ENCODE measurements at places on chromosomes 3 and 15.

DNA sequence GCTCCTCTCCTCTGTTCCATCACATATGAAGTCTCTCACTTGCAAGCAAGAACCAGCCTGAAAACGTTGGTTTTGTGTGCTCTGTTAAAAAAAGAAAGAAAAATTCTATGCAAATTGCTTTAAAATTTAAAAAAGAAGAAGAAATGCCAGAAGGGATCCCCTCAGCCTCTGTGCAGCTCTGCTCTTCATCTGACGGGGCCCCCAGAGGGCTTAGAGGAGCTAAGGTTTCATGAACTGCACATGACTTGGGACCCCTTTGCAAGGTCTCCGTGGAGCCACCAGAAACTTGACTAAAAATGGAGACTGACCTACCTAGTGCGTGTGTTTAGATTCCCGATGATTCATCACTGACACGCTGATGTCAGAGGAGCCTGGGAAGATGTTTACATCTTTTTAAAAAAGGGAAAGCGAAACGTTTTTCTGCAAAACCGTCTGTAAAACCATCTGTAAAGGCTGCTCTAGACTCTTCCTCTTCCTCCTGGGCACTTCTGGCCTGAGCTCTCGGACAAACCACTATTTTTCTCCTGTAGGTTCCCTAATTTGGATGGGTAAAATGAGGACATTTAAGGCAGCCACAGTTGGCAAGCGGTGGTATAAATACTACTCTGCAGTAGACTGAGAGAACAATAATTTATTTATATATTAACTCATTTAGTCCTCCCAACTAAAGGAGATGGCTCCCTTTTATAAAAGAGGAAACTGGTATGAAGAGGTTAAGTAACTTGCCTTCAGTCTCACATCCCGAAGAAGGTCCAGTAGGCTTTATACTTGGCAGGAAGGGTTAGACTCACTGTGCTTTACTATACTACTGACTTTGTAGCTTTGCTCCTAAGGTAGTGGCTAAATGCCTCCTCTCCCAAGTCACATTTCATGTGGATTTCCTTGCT lies 67.2 kb upstream of the POLG start:
- no peak for DNase-seq

GRCh38 chr3:175356899-175357324 lies 497.8 kb downstream of the NAALADL2 start:
- DNase-seq: no peak

- DNase-seq: no peak
Observed at GRCh38 chr3:136914739-136915138, 43.0 kb upstream of the IL20RB start.

DNA sequence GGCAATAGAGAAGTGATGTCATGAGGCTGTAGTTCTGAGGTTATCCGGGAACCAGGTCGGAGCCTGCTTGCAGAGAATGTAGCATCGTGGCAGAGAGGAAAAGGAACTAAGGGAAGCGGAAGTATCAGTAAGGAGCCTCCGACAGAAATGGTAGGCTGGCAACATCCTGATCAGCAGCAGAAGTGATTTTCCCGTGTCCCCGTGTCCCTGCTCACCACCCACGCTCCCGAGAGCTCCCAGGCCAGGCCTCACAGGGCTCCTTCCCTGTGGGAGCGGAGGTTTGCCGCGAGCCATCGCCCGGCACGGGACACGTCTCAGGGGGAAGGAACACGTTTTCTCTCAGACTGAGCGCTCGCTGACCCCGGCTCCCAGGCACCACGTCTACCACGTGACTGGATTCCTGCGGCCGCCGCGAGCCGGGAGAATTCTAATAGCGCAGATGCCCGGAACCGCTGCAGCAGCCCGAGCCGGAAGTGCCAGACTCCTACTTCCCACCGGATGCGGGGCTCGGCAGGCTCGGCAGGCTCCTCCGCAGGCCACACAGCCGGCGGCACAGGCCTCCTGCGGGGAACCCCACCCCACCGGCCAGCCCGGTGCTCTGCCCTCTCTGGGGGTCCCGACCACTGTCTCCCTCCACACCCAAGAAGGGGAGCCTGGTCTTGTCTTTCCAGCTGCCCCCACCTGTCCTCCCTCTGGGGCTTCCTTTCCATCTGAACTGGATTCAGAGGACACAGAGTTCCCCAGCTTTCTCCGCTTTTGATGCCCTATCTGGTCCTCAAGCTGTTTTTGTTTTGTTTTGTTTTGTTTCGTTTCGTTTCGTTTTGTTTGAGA lies 99.3 kb downstream of the BDH1 start:
- no peak for DNase-seq

- DNase-seq: no peak
Observed at GRCh38 chr3:23068016-23068728, 135.0 kb upstream of the UBE2E2 start.

- no peak for DNase-seq
Observed at GRCh38 chr3:38949994-38950393, 101.8 kb downstream of the SCN11A start.

- no peak for DNase-seq
Observed at GRCh38 chr3:23129817-23130216, 73.3 kb upstream of the UBE2E2 start.

GRCh38 chr3:87468938-87469337 lies 192.6 kb upstream of the POU1F1 start:
- DNase-seq: no peak

- DNase-seq: no peak
Observed at GRCh38 chr3:186922790-186923189, 7.5 kb upstream of the ST6GAL1 start.

DNA sequence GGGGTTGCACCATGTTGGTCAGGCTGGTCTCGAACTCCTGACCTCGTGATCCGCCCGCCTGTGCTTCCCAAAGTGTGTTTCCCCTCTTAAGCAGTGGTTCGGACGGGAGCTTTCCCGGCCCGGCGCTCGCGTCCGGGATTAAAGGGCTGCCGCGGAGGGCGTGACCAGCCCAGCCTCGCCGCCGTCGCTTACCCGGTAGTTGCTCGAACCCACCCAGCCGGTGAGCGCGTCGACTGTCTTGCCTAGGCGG lies 513 bp downstream of the CLASP2 start:
- no peak for DNase-seq

GRCh38 chr15:98390946-98391530 lies 257.3 kb upstream of the IGF1R start:
- no peak for DNase-seq

GRCh38 chr3:122012821-122013220 lies 9.2 kb downstream of the ILDR1 start:
- DNase-seq: no peak

GRCh38 chr15:99506399-99506798 lies 59.4 kb upstream of the MEF2A start:
- no peak for DNase-seq

- no peak for DNase-seq
Observed at GRCh38 chr15:69081310-69082004, 67.0 kb downstream of the NOX5 start.

- no peak for DNase-seq
Observed at GRCh38 chr3:109177908-109178307, 41.4 kb downstream of the C3orf85 start.

GRCh38 chr3:38829404-38829803 lies 13.4 kb upstream of the SCN10A start:
- DNase-seq: no peak

GRCh38 chr3:125585595-125586223 lies 9.6 kb downstream of the OSBPL11 start:
- DNase-seq: peak; percentile 78

DNA sequence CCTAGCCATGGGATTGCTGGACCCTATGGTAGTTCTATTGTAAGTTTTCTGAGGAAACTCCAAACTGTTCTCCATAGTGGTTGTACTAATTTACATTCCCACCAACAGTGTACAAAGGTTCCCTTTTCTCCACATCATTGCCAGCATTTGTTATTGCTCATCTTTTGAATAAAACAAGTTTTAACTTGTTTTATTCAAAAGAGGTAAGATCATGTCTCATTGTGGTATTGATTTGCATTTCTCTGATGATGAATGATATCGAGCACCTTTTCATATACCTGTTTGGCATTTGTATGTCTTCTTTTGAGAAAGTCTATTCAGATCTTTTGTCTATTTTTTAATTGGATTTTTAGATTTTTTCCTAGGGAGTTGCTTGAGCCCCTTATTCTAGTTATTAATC lies 819.1 kb downstream of the TUSC7 start:
- DNase-seq: no peak

DNA sequence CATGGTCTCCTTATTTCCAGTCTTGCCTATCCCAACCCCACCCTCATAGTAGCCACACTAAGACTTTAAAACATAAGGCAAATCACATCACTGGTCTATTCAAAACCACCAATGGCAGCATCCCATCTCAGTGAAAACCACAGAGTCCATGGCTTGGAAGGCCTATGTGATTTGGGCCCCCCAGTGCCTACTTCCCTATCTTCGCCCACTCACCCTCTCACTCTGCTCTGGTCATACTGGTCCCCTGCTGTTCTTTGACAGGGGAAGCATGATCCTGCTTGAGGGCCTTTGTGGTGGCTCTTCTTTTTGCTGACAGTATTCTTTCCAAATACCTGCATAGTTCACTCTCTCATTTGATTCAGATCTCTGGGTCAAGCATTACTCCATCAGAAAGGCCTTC lies 3.3 kb downstream of the GTF2A2 start:
- no peak for DNase-seq

DNA sequence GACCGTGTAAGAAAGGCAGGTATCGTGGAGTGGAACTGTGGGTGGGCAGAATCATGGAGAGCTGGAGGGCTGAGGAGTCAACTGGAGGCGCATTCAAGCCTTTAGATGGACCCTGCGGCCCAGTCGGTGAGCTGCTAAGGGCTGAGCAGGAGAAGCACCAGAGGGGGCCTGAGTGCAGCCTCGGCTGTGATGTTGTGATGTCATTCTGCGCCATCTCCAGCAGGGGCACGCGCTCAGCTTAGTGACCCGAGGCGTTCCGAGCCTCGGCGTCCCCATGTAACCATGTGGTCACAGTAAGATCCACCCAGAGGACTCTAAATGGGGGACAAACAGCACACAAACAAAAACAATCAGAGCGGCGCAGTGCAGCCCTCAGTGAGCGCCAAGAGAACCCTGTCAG lies 76.8 kb downstream of the VGLL4 start:
- DNase-seq: no peak

All from hematopoietic multipotent progenitor cell treated with erythropoietin and hydrocortisone succinate and interleukin-3 and kit ligand, for 17 days (in vitro differentiated cells).